ENCODE measurements at places on chromosomes 5 and 9.

DNA sequence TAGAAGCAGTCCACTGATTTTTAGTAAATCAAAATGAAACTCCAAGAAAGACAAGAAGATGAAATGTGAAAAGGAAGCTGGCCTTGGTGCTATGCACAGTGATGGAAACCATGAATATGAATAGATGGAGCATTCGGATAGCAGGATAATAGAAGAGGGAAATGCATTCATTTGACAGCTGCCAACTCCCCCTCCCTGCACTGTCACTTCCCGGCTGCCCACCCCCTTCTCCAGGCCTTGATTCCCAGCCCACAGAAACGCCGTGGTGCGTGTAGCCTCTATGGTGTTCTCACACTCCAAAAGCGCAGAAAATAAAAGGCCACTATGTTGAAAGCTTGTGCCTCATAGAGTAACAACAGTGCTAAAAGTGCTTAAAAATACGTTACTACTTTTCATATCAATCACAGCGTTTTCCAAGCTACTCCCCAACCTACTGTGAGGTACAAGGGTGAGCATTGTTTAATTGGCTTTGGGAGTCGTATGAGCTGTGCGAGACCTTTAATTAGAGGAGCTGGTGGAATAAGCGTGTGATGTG is 26.1 kb upstream of the IFNK start:
- no peak for DNase-seq

- no peak for DNase-seq
These were observed 60.6 kb upstream of the EMB start for GRCh38 chr5:50501491-50502228.

- DNase-seq, result no peak
These were observed 7.8 kb downstream of the DNAJB5 start for GRCh38 chr9:34997379-34997781.

GRCh38 chr9:16026886-16027285 is 474.0 kb downstream of the CCDC171 start:
- DNase-seq, result no peak

DNA sequence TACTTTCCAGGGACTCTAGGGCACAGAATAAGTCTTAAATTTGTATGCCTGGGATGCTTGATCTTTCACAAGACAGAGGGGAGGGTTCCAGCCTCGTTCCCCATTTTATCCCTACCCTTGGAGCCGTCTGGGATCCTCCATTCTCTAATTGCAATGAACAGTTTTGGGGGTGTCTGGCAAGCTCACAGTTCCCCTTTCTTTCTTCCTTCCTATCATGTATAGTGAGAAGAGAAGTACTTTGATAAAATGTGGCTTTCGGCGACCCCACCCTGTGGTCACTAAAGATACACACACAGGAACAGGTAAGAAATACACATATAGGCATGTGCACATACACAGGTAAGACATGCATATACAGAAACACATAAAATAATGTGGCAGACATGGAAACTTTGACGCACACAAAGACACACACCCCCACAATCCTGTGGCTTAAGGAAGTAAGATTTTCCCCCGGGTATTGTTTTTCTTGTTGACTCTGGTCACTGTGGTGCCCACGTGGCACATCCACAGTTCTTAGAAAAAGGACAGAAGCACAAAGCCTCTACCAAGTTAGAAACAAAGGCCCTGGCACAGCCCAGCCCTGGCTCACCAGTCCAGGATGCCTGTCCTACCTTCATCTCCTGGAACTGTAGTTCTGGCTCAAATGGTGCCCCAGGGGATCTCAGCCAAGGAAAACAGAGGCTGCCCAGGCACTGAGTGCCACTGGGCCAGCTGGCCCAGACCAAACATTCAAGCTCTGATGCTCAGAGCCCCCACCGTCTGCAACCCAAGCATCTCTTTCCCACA is 6.3 kb upstream of the SMU1 start:
- no peak for DNase-seq

All from tibial nerve (tissue), 4 donors.